Central memory CD8-positive, alpha-beta T cell (primary cell): ENCODE measurements at places on chromosomes 2 and 18.
A peak's percentile ranks its signal among the peaks of the same experiment; 100 is the strongest.

DNA sequence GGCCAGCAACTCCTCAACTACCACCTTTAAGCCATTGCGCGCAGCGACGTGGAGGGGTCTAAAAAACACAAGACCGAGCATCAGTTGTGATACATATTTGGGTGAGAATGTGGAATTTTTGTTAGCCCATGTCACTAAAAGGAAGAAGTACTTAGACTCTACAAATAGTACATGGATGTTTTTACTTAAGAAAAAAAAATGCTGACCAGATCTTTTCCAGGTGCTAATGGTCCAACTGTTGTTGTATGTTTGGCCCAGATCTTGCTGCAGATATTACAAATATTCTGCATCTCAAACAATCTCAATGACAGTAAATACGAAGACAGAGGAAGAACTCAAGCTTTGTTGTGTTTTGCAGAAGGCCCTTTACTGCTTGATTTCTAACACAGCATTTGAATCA lies 67.1 kb upstream of the PGAP1 start:
- DNase-seq = no peak

- DNase-seq = no peak
Observed at GRCh38 chr2:27647289-27647688, 16.1 kb downstream of the SUPT7L start.

- DNase-seq = no peak
Observed at GRCh38 chr2:135299165-135299564, 231.9 kb downstream of the ZRANB3 start.

DNA sequence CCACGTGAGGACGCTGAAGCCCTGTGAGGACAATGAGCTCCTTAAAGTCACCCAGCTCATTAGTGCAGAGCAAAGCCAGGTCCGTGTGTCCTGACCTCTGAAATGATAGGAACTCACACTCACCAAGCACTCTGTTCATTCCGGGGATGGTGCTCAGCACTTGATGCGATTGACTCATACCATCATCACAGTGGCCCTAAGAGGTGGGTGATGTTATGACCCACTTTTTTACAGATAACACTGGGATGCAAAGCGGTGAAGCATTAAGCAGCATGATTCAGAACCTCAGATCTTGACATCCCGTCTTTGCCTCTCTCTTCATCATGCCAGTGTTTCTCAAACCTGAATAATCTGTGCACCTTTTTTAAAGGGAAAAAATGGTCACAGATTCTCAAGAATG lies 234.8 kb downstream of the ALPK2 start:
- no peak for DNase-seq

DNA sequence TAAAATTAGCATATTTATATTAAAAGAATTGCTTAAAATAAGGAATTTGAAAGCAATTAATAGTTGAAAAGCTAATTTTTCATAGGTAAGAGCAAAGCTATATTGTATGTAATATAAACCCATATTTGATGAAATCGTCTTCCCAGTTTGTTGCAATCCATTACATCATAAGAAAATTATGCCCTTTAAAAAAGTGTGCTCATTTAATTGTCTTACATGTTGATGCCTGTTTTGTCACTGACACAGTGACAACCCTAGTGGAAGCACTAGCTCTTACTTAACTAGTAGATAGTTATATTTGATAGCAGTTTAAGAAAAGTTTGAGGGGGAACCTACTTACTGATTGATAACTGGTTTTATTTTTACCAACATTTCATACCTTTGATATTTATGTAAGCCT lies 30.0 kb upstream of the IL18RAP start:
- DNase-seq = no peak

- DNase-seq = no peak
Observed at GRCh38 chr18:39681061-39681460, 2115.5 kb upstream of the CELF4 start.

GRCh38 chr2:236061899-236062298 lies 106.3 kb downstream of the GBX2 start:
- no peak for DNase-seq

GRCh38 chr18:8300751-8301410 lies 308.4 kb upstream of the RAB12 start:
- no peak for DNase-seq

DNA sequence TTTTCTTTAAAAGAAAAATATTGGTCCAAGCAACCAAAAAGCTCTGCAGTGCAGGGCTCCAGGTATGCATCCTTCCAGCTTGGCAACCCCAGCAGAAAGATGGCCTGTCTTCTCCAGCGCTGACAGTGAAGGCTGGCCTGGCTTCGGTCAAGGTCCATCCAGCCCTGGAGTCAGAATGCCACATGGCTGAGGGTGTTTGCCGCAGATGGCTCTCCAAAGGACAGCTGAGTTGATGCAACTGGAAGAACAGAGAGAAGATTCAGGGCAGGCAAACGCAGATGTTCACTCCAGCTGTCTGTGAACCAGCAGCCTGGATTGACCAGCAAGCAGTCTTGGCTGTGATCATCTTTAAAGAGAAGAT lies 51.4 kb downstream of the MARCO start:
- no peak for DNase-seq

GRCh38 chr2:218152777-218153176 lies 14.0 kb downstream of the CXCR1 start:
- DNase-seq = no peak

DNA sequence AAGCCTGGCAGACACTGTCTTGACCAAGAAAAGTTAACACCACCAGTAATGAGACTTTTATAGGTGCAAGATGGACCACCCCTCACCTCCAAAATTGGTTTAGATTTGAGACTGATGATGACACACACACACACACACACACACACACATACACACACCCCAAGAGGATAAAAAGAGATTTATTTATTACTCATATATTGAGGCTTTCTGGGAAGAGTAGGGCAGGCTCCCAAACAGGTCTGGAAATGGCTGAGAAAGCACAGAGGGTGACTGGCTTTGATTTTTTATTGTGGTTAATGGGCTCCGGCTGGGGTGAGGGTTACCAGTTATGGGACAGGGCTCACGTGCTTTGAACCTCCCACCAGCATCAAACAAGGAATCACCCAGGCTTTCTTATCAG lies 54.2 kb upstream of the ADAM23 start:
- DNase-seq = no peak

DNA sequence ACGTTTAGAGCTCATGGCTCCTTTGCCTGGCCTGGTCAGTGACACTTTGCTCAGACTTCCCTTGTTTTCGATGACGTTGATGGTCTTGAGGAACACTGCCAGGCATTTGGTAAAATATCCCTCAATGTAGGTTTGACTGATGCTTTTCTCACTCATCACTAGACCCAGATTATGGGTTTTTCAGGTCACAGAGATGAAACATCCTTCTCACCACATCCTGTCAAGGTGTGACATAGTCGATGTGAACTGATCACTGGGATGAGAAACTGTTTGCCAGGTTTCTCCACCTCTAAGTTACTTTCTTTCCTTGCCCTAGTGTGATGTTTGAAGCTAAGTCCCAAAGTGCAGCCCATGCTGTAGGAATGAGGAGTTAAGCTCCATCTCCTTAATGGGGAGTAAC lies 81.5 kb downstream of the AFF3 start:
- peak; percentile 14 for DNase-seq

DNA sequence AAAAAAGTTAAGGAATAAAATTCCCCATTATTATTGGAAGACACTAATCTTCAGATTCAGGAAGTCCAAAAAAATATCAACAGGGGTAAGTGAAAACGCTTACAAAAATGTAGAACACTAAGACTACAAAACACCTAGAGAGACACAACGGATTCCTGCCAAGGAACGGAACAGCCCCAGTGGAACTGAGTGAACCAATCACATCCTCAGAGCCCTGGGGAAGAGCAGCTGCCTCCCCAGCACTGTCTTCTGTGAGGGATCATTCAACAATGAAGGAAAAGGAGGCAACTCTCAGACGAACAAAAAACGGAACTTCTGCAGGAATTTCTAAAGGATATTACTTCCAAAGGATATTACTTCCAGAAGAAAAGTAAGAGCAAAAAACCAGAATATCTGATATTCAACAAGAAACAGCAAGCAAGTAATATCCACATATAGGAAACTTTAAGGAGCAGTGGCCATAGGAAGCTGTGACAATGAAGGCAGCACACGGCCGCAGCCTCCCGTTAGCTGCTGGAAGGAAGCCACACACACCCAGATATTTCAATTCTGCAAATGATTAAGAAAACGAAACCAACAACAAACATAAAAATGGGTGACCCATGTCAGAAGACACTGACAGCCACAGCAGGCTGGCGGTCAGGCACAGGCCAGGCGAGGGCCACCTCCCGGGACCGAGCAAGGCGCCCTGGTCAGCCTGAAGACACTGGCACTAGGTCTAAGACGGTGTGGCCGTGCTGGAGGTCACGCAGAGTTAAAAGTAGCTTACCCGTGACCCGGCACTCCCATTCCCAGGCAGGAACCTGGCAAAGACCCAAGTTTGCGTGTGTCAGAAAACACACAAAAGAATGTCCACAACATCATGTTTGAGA lies 81.8 kb downstream of the HDAC4 start:
- DNase-seq = no peak

DNA sequence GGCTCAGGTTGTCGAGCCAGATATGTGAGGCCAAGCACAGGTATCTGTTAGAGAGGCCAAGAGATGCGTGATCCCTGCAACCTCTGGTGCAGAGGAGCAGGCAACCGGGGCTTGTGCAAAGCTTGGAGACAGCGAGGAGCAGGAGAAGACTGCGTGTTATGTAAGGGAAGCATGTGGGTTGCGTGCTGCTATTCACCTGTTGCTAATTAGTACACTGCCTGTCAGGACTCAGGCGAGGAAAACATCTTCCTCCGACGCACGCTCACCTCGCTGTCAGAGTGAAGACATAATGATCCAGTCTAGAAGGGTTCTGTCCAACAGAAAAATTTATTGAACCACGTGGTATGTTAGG lies 102.5 kb downstream of the HNRNPLL start:
- no peak for DNase-seq

GRCh38 chr2:124027182-124027581 lies 2.1 kb downstream of the CNTNAP5 start:
- DNase-seq = no peak

GRCh38 chr2:197251576-197251975 lies 59.0 kb downstream of the ANKRD44 start:
- no peak for DNase-seq

DNA sequence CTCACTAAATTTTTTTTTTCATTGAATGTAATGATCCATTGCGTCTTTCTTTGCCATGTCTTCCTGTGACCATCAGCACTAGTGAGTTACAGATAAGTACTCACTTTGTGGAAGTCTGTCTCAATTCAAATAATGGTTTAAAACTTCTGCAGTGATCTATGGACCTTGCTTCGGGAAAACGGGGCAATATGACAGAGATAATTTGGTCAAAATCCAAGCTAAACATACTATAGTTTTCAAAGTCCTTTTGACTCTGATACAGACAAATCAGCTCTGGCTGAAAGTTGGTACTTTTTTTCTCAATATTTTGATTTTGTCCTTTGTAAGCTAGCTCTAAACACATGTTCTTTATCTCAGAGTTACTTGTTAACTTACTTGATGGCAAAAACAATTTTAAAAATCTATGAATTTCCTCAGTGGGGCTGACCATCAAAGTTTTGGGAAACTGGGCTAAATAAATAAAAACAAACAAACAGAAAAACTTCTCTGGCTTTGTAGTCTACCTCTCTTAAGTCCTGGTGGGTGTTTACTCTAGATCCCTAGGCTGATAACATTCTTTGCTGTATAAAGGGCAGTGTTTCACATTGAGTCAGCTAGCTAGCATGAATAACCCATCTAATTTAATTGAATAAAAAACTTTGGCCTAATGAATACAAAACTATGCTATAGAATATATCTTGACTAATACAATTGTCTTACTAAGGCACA lies 327.6 kb downstream of the RDH14 start:
- DNase-seq = no peak

- DNase-seq = no peak
Observed at GRCh38 chr18:38981389-38981788, 1415.8 kb upstream of the CELF4 start.

DNA sequence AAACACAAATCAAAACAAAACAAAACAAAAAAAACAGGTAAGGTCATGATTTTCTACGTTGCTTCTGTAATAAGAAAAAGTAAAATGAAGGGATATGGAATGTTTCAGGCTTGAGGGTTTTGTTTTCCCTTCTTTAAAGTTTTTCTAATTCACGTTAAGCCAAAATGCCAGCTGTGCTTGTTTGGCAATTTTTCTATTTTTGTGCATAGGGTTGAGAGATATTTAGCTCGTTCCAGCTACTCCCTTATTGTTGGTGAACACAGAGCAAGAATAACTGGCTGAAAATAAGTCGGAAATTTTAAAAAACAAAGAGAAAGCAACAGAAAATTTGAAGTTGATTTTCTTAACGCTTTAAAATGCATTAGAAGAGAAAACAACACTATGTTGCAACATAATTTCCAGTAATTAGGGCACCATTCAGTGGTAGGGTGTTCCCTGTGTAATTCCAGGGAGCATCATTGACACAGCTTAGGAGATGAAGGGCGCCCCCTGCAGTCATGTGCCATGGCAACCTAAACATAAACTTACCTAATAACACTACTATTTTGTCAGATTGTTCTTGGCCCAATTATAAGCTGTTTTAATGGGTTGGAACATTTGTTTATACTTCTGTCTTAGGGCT lies 99.5 kb downstream of the DTNA start:
- no peak for DNase-seq

DNA sequence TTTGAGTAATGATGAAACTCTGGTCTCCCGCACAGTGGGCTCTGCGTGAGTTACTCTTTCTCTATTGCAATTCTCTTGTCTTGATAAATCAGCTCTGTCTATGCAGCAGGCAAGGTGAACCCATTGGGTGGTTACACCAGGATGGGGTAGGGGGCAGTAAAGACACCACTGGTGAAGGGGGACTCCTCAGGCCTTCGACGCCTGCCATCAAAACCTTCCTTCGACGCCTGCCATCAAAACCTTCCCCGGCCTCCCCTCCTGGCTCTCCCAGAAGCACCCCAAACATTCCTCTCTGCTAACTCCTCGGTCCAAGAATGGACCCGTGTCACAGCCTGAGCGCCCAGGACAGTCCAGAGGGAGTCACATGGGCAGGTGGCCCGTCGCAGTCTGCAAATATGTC lies 4.8 kb upstream of the STARD7 start:
- no peak for DNase-seq

DNA sequence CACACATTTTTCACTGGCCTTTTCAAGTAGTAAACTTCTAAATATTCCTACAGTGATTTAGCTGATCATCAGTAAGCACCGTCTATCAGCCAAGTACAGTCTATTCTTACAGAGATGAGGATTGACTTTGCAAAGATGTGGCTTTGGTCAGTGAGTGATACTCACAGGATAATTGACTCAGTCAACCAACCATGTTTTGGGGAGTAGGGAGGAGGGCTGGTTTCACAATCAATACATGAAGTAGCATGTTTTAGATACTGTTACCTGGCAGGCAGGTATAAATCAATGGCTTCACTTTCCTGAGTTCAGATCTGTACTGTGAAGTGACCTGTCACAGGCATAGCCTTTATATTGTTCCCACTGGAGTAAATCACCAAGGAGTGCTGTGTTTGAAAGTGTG lies 27.2 kb downstream of the OSBPL6 start:
- no peak for DNase-seq
